Left hindlimb (tissue), 1 donor: ENCODE measurements at places on chromosomes 3 and 15.

- peak; percentile 85 for DNase-seq
Measured at GRCh38 chr3:50189274-50189673, 2.1 kb upstream of the GNAT1 start.

DNA sequence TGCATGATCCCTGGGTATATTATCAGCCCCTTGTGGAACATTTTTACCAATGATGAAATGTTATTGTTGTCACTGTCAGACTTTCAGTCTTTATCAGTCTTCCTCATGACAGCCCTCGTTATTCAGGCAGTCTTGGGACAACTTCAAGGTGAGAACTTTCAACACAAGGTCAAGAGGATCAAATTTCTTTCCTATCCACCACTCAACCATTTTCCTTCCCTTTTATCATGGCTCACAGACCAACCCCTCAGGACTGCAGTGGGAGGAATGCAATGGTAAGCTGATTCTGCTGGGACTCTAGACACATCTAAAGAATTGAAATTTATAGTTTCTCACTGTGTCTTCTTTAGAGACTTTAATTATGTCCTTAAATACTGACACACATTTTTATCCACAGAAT, 107.0 kb upstream of the LSAMP start:
- no peak for DNase-seq

DNA sequence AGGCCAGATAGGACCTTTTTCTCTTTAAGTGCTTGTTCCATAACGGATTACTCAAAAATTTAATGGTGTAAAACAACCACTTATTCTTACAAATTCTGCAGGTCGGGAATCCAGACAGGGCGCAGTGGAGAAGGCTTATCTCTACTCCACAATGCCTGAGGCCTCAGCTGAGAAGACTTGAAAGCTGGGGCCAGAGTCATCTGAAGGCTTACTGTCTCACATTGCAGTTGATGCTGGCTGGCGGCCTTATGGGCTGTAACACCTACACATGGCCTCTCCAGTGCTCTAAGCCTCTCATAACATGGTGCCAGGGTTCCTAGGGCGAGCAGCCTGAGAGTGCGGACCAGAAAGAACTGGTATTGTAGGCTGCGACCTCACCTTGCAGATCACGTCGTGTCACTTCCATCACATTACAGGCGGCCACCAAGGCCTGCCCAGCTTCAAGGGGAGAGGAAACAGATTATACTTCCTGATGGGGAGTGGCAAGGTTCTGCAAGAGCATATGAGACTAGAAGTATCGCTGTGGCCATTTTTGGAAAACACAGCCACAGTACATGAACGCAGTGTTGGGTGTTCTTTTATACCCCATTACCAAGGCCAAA, 32.4 kb downstream of the CMTM7 start:
- no peak for DNase-seq

DNA sequence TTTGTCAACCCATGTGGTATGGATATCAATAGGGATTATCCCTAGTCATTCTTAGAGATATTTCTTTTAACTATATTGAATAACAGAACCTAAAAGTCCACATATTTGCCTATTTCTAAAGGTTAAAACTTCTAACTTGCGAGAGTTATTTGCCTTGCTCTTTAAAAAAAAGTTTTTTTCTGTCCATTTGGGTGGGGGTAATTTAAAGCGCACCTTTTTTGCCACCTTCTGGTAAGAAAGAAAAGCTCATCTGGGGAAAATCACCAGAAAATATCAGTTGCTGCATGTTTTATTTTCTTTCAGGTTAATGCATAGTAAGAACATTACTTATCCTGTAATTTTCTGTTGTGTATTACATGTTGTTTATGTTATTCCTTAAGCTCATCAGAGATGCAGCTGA, 242.0 kb upstream of the GOLGA6L4 start:
- DNase-seq: no peak

DNA sequence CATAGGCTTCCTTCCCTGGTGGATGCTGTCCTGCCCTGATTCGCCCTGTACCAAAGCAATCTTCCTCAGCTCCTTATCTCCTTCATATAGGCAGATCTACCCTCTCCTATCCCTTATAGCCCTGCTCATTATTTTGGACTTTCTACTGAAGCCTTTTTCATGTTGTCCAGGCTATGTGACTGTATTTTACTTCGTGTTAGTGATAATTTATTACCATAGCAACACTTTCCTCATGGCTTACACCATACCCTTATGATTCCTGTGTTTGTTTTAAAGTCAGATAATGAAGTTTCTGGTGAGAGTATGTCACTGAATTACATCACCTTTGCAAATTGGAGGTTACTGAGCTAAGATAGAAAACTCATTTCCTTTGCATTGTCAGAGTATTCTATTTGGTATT, 352.6 kb downstream of the NLGN1 start:
- DNase-seq: no peak

DNA sequence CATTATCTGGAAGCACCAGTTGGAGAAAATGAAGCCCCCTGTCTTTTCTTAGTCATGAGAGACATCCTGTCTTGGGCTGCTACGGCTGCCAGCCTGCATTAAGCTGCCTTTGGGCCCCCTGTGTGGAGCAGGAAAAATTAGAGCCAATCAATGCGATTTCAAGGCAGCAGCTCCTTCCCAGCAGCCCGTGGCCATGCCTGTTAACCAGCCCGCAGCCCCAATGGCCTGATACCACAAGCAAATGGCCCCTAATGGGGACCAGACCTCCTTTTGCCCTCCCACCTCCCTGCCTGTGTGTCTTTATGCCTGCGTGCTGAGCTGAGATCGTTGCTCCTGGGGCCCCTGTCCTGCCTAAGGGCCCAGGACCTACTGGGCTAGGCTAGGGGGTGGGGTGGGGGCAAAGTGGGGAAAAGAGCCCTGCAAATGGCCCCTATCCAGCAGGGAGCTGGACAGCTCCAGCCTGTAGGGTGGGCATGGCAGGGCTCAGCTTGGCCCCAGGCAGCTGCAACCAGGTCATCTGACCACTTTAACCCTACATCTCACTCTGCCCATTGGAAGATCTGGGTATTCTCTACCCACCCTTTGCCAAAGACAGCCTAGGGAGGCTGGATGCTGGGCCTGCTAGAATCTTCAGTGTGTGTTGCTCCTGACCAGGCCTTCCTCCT, 53.8 kb upstream of the MRPS22 start:
- DNase-seq: no peak

DNA sequence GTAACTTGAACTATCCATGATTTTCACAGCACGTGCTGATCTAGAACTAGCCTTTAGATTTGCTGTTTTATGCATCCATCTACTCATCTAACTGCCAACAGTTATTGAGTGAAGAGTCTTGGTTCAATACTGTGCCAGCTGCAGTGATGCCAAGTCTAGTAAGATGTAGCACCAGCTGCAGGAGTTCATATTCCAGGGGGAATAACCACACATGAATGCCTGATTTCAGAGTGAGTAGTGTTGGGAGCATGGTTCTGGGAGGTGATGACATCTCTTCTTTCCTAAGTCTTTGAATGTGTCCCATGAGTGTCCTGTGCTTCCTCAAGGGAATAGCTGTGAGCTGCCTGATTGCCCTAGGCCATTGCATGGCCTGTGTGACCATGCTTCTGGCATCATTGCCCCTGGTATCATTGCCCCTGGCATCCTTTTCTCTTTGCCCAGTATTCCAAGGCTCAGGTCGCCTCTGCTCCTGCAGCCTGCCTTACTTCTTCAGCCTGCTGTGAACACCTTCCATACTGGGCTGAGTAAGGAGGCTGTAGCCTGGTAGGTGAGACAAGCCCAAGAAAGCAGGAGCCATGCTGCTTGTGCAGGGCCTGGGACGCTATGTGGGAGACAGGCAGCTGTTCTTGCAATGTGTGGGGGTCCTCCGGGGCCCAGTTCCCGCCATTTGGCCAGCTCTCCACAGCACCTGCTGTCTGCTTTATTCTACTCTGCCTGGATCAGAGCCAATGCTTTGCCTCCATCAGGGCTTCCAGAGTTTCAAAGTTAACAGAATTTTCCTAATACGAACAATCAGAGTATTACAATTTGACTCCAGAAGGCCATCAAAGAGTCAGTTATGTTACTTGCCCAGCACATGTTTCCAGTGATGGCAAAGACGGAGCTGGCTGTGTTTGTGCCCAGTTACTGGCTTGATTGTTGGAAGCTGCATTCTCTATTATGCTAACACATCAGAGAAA, 73.2 kb downstream of the CLSTN2 start:
- DNase-seq: peak; percentile 56

- DNase-seq: no peak
Measured at GRCh38 chr3:39804951-39805350, 4.5 kb upstream of the MYRIP start.

- peak; percentile 96 for DNase-seq
Measured at GRCh38 chr3:49553692-49554632, at the start of gene BSN. Gene BSN, plus strand, starts transcription at chr3:49554477. Its CDS starts 126 bp downstream, at chr3:49554603.

DNA sequence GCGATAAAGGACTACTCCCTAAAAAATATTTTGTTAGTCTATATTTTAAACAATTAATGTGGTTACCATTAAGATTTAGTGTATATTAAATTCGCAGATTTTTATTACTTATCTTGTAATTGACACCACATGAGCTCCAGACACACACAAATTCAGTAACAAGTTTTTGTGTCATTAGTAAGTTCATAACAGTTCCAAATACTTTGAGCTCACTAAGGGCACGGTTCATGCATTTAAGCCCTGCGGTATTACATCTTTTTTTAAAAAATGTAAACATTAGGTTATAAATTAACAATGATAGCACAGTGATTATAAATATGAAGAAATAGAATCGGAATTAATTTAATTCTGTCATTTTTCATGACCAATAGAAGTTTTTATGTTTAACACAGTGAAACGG, 317.3 kb downstream of the ZNF385D start:
- DNase-seq: no peak

DNA sequence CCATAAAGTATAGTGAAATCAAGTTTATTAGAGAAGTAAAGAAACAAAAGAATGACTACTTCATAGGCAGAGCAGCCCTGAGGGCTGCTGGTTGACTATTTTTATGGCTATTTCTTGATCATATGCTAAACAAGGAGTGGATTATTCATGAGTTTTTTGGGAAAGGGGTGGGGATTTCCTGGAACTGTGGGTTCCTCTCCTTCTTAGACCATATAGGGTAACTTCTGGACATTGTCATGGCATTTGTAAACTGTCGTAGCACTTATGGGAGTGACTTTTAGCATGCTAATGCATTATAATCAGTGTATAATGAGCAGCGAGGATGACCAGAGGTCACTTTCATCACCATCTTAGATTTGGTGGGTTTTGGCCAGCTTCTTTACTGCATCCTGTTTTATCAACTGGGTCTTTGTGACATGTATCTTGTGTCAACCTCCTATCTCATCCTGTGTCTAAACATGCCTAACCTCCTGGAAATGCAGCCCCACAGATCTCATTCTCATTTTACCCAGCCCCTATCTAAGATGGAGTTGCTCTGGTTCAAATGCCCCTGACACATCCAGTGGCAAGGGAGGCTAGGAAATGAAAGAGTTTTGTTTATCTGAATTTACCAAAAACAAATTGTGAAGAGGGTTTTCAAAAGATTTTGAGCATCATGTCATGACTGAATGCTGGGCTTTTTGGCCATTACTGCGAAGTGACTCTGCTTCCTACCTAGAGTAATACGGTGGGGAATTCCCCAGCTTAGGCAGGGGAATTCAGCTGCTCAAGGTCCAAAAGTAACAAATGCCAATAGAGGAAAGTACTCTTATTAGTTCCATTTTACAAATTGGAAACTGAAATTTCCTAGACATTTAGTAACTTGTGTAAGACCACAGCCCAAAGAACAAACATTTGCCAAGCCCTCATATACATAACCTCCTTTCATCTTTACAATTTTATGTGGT, 6.2 kb upstream of the SPSB4 start:
- DNase-seq: no peak

- peak; percentile 29 for DNase-seq
Measured at GRCh38 chr3:147413686-147414389, 4.7 kb downstream of the ZIC1 start.

- no peak for DNase-seq
Measured at GRCh38 chr3:20326541-20326940, 140.5 kb upstream of the SGO1 start.

GRCh38 chr3:3586843-3587646, 212.2 kb upstream of the LRRN1 start:
- no peak for DNase-seq

GRCh38 chr3:195107593-195107992, 163.4 kb downstream of the XXYLT1 start:
- no peak for DNase-seq

GRCh38 chr3:102699104-102699818, 264.4 kb downstream of the ZPLD1 start:
- DNase-seq: no peak

- no peak for DNase-seq
Measured at GRCh38 chr15:97748576-97748975, 211.9 kb upstream of the ARRDC4 start.

DNA sequence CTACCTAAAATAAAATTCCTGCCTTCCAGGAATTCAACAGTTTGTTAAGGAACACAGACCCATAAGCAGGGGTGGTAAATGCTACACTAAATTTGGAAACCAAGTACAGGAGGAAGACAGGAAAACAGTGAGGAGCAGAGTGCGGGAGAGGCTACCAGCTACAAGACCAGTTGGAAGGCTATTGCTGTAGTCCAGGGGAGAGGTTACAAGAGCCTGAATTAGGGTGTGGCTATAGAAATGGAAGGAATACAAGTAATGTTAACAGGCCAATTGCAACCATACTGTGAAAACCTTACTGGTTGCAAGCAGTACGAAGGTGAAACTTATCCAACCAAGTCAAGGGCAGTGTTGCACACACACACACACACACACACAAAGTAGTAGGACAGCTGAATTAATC, 880 bp upstream of the ARMC8 start:
- DNase-seq: no peak

DNA sequence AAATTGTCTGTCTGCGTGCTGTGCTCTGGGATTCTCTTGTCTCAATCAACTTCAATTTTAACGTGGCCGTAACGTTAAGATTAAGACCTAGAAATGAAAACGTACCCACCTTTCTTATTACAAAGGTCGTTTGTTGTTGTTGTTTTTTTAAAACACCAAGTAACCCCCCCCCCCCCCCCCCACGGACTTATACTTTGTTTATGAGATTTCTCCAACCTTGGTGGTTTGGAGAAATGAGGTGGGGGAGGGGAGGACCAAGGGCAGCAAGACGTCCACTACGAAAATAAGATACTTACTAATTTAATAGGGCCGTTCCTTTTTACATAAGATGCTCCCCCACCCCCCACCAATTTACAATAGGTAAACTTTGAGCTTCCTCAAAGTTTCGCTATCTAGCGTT, 244.4 kb upstream of the TOPAZ1 start:
- DNase-seq: no peak

- no peak for DNase-seq
Measured at GRCh38 chr15:101111570-101112262, 140.1 kb downstream of the CHSY1 start.

- DNase-seq: no peak
Measured at GRCh38 chr15:91357486-91357885, 257.4 kb downstream of the SV2B start.

- DNase-seq: no peak
Measured at GRCh38 chr3:106688464-106688863, 688.8 kb upstream of the CCDC54 start.

DNA sequence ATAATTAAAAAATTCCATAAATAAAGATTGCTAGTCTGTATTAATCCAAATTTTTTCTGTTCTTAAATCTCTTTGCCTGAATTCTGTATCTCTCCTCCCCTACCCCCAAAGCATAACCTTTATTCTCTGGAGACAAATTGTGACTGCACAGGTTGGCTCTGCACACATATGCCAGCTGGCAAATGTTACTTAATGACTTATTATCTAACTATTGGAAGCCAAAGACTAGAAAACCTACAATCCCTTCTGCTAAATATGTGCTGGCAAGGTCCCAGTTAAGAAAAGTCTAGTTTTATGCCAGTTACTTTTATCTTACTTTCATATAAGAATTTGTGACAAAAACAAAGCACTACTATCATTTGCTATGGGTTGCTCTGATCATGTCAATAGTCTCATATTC, 569.3 kb downstream of the MECOM start:
- DNase-seq: no peak

- DNase-seq: no peak
Measured at GRCh38 chr15:100645671-100646070, 43.3 kb downstream of the ASB7 start.
